ENCODE measurements at places on chromosomes 6 and 20.

GRCh38 chr20:50848846-50849673, 54.2 kb downstream of the BCAS4 start:
- no peak for DNase-seq

DNA sequence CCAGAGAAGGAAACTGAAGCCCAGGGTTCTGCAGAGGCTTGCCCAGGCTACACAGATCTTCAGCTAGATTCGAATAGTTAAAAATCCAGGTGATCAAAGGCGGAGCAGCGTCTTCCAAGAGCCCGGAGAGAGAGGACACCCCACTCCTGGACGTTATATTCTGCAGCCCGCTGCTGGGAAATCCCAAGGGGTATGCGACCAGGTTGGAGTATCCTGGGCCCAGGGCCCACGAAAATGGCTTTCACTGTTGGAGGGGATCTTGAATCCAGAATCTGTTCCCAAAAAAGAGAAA, 44.9 kb upstream of the HLA-E start:
- DNase-seq, result no peak

DNA sequence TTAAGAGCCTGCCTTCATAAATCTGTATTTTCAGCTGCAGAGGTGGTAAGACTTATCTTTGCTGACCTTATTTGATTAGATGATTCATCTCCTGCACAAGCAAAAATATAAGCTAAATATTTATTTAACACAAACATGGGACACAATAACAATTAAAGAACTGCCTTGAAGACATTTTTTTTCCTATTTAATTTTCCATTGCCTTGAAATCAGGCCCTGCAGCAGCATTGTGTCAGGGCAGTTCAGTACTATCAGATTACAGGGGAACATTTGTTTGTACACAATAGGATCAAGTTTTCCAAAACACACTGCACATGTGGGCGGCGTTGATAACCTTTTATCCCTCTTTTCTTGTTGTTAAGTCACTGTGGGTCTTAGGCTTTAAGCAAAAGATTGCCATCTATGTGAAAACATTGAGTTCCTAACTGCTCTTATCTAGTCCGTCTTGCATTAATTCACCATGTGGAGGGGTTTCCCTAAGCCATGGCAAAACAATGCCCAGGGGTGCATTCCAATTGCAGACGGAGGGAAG, 7.4 kb downstream of the ADGRF5 start:
- DNase-seq, result no peak

DNA sequence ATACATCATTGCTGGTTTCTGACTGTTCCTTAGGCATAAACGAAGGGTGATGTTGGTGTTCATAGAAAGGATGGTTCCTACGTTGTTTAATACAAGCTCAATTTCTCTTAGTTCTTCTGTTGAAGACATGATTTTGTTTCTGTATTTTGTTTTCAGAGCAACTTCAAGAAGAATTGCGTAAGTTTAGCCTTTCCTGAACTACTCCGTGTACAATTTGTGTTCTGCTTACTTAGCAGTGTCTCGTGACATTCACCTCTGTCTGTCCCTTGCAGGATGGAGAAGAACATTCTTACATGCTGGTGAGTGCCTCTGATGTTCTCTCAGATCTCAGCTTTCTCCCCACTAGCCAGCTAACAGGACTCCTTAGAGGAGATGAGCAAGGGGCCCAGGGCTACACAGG, 7.6 kb downstream of the BTN2A2 start:
- no peak for DNase-seq

- DNase-seq, result peak; percentile 84
Measured at GRCh38 chr6:84777888-84778287, 13.5 kb upstream of the TBX18 start.

GRCh38 chr20:63128956-63129355, 87.0 kb downstream of the YTHDF1 start:
- no peak for DNase-seq

- DNase-seq, result no peak
Measured at GRCh38 chr20:4056880-4057279, 41.5 kb upstream of the RNF24 start.

GRCh38 chr6:142902636-142903053, 42.3 kb downstream of the HIVEP2 start:
- peak; percentile 99 for DNase-seq

DNA sequence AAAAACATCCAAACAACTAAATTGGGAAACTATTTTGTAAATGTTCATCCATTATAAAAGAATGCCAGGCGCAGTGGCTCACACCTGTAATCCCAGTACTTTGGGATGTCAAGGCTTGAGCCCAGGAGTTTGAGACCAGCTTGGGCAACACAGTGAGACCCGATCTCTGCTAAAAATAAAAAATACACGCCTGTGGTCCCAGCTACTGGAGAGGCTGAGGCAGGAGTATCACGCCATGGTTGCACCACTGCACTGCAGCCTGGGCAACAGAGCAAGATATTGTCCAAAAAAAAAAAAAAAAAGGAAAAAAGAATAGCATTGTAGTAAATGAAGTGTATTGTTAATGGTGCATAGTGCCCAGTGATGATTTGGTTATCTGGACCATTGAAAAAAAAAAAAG, 38.7 kb downstream of the FKBP5 start:
- DNase-seq, result no peak

Measured in fibroblast of skin of right quadriceps (primary cell).